ENCODE measurements at places on chromosomes 16 and 17.
A peak's percentile ranks its signal among the peaks of the same experiment; 100 is the strongest.

- no peak for DNase-seq
Observed at GRCh38 chr16:5448798-5449197, 351.2 kb upstream of the EEF2KMT start.

DNA sequence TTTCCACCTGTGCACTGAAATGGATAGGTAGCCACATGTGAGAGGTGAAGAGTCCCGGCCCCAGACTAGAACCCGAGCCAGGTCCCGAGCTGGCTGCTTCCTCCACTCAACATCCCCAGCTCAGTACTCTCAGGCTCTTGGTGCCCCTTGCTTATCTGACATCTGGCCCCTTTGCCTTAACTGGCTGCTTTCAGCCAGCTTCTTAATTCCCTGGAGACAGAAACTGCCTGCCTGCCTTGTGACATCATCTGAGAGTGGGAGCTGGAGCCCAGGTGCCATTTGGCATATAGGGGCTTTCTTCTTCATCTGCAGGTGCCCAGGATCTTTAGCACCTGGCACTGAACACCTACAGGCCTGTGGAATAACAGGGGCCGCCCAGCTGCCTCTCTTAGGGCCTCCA lies 8.9 kb downstream of the CHAD start:
- DNase-seq: no peak

- no peak for DNase-seq
Observed at GRCh38 chr17:81021531-81022343, 13.2 kb upstream of the BAIAP2 start.

DNA sequence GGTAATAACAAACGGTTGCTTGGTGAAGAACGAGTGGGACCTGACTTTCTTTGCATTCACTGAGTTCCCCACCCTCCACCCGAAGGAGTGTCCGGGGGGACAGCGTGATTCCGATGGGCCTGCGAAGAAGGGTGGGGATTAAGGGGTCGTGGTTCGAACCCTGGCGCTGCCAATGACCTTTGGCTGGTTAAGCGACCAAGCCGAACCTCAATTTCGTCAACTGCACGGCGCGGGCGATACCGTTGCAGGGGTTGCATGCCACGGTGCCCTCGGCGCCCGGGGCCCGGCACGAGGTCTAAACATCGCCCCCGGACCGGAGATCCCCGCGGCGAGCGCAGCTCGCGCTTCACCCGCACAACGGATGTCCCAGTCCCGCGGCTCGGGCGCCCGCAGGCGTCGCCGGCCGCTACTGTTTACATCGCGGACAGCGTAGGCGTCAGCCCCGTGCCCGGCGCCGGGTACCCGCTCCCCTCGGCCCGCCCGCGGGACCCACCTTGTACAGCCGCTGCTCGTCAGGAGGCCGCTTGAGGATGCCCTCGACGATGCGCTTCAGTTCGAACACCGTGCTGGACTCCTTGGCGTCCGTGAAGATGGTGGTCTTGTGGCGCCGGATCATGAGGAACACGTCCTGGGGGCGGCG lies 460 bp downstream of the ELOB start:
- DNase-seq: peak; percentile 50

DNA sequence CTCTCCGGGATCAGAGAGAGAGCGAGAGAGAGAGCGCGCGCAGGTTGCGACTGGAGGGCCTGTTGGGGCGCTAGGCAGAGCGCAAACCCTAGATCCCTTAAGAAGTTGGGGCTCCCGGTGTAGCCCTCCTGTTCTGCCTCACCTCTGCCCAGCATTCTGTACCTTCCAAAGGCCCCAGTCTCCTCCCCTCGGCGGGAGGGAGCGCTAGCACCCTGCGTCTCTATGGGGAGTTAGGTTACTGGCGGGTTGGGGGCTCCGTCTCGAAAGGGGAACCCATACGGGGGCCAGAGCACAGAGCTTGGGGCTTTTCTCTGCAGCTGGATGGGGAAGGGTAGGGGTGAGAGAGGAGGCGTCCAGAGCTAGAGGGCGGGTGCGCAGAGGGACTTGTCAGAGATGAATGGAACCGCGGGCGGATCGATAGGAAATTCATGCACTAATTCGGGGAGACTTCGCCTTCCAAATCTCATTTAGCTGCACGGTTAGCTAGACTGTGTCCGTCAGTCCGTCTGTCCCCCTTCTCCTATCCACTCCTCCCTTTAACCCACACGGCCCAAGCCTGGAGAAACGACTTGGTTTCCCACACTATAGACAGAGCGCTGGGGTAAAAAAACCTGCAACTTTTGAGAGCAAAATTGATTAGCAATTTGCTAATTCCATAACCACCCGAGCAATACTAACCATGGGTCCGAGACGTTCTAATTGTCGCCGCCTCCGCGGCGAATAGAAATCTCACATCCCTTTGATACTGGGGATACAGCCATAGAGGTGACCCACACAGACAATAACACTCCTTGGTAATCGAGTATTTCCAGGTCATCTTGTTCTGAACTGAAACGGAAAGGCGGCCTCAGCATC lies 693 bp upstream of the HOXB4 start:
- DNase-seq: no peak

DNA sequence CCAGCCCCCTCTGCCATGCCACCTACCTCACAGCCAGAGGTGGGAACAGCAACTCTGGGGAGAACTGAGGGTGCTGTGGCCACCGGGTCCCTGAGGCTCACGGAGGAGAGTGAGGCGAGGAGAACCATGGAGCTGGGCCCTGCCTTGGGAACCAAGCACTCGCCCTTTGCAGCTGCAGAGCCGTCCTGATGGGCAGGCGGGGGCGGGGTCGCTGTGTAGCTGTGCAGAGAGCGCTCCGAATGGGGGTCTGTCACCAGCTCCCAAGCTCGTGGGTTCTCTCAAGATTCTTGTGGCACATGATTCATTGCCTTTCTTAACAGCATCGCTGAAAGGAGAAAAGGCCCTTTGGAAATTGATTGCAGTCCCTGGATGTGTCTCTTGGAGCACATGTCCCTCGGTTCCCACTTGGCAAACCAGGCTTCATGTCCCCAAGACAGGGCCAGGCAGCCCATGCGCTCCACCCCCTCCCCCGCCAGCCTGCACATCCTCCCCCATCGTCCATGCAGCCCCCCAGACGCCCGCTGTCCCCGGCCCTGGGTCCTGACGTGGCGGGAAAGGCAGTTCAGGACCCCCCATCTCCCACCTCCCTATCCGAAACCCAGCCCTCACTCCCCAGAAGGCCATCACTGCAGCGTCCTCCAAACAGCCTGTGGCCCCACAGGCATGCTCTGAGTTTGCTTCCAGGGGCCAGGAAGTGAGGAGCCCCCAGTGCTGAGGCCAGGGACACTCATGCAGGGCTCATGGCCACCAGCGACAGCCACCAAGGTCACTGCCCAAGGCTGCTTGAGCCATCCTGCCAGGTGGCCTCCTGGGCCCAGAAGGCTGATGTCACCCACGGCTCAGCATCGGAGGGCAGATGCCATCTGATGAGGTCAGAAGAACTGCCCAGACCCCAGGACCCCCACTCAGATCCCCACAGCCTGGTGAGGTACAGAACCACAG lies 20.6 kb upstream of the CHMP6 start:
- no peak for DNase-seq

DNA sequence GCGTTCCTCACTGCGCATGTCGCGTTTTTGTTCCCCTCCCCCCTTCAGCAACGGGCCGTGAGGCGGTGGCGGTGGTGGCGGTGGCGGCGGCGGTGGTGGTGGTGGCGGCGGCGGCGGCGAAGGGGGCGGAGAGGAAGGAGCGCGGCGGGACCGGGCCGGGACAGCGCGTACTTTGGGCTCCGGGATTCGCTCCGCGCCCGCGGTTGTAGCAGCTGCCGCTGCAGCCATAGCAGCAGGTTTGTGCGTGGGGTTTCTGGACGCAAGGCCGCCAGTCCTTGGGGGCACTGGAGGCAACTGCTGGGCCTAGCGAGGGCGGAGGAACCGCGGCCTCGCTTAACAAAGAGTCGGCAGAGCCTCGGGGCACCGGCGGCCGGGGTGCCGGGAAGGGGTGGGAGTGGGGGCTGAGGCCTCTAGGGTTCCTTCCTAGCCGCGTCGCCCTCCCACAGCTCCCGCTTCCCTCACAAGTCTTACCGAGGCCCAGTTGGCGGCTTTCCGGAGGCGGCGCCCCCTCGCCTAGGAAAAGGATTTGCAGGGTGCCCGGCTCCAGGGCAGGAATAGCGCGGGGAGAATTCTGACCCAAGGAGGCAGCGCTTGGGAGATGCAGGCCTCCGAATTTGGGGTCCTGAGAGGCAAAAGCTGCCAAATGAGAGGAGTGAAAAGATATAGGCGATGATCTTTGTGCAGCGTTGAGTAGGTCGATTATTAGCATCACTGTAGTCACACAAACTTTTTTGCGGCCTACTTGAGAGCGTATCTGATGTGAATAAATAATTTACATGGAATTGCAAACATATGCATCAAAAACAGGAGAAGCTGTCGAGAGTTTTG lies at the start of gene DDX42:
TSS of gene DDX42 (plus strand) at position 30 of the 828 bp plus-strand sequence. CDS start 12,880 bp downstream, outside the sequence.
- peak; percentile 64 for DNase-seq

GRCh38 chr16:26727848-26728247 lies 338.9 kb upstream of the C16orf82 start:
- no peak for DNase-seq

GRCh38 chr17:66786107-66786506 lies 48.8 kb upstream of the CACNG5 start:
- no peak for DNase-seq

DNA sequence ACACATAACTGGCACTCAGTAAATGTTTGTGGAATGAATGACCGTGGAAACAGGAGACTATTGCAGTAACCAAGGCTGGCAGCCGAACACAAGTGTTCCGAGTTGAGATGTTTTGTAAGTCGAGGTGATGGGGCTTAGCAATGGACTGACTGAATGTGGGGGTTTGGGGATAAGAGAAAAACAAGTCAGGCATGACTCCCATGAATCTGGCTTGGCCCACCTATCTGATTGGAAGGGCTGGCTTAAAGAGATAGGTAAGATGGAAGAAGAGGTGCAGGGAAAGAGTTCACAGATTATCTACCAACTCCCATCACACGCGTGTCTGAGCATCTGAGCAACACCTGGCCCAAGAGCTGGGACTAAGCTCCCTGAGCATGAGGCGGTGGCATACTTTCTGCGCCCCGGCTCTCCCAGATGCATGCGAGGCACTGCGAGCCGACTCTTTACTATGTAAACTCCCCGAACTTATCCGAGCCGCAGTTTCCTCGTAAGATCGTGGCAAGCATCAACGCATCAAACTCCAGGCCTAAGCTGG lies 539 bp downstream of the IFT20 start:
- no peak for DNase-seq

DNA sequence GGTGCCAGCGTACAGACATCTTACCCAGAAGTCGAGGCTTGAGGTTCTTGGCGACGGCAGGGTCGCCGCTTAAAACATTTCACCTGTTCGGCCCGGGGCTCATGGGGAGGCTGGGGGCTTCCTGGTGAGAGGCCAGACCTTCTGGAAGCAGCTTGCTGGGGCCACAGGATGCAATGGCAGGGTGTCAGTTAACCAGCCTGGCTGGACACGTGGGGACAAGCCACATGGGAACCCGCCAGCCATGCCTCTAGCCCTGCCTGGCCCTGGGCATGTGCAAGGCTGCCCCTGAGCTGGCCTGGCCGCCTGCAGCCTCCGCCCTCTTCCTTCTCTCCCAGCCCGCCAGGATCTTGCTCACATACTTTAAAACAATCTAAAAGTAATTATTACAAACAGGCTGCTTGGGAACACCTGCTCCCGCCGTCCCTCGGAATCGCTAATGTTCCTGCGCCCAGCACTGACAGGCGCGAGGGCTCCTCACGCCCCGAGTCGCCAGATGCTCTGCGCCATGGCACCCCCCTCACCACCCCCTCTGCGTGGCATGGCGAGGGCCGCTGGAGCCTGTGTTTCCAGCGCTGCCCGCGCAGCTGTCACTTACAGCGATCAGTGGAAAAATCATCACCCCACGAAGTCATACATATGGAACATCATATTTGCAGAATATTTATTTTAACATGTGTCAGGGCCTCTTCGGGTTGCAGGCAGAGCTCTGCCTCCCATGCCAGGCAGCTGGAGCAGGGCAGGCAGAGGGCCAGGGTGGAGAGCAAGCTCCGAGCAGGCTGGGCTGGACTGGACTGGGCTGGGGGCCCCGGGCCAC lies 188.7 kb upstream of the GSE1 start:
- no peak for DNase-seq

- DNase-seq: no peak
Observed at GRCh38 chr16:25751230-25751835, 59.6 kb downstream of the HS3ST4 start.

DNA sequence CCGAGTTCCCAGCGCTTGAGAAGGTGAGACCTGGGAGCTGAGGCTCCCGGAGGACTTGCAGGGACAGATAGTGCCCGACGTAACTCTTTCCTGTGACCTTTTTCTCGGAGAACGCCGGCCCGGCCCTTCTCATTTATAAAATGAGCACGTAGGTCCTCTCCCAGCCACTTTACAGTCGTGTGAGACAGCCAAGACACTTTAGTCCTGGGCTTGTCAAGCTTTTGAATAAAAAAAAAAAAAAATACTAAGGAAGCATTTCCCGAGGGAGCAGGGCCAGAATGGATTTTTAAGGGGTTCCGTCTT lies 241 bp downstream of the DRC3 start:
- DNase-seq: no peak

- no peak for DNase-seq
Observed at GRCh38 chr16:14018851-14019250, 52.3 kb upstream of the MRTFB start.

- peak; percentile 31 for DNase-seq
Observed at GRCh38 chr16:3949287-3949686, 68.8 kb upstream of the CREBBP start.

DNA sequence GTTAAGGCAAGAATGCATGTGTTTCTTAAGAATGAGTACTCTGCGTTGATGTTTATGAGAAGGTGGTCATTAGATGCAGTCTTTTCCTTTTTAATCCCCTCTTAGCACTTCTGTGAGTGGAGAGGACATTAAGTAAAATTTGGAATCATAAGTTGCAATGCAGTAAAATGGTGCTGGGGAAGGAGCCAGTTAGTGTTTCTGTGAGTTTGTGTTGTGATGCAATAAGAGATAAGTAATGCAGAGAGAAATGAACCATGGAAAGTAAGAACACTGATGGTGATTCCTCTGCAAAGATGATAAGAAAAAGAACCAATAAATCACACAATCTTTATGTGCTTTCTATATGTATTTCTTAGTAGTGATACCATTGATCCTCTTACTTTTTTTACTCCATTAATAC lies 20.0 kb downstream of the ABHD15 start:
- DNase-seq: peak; percentile 12

- peak; percentile 41 for DNase-seq
Observed at GRCh38 chr16:75342308-75342811, 90.9 kb upstream of the BCAR1 start.

DNA sequence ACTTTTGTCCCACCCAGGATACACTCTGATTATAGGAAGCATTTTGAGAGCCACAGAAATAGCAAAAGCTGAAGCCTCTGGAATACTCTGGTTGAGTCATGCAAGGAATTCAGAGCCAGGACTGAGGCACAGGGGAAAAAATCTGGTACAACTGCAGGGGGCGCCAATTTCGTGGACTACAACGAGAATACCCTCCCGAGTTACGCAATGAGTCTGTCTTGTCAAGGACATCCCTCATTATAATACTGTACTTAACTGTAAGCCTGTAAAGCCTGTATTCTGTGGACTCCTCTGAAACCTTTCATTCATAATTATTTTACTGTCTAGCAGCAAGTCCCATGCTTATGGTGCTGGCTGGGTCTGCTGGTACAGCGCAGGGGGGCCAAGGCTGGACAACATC lies 7.8 kb downstream of the HOXB1 start:
- no peak for DNase-seq

All from GM03348 (cell line).